ENCODE measurements at places on chromosomes 13 and 19.
A peak's percentile ranks its signal among the peaks of the same experiment; 100 is the strongest.

DNA sequence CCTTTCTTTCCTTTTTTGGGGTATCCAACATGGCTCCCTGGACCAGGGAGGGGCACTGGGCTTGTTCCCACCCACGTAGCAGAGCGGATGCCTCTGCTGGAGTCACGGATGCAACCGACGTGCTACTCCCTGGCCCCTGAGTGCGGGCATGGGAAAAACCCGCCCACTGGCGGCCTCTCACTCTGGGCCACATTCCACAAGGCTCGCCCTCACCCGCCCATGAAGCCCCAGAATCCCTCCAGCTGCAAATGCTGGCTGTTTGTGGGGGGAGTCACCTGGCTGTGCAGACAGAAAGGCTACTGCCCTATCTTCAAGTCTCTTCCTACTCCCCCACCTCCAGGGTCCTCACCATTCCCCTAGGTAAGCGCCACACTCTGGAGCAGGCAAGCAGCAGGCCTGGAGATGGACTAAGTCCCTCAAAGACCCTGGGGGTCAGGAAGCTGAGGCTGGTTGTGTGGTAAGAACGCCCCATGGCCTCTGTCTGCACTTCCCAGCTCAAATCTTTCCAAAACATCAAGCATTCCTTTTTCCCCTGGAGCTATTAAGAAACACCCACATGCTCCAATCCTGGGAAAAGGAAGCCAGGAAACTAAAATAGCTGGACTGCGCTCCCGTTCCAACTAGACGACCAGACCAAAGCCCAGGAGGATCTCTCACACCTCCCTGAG is 17.9 kb upstream of the EPHX3 start:
- no peak for DNase-seq

DNA sequence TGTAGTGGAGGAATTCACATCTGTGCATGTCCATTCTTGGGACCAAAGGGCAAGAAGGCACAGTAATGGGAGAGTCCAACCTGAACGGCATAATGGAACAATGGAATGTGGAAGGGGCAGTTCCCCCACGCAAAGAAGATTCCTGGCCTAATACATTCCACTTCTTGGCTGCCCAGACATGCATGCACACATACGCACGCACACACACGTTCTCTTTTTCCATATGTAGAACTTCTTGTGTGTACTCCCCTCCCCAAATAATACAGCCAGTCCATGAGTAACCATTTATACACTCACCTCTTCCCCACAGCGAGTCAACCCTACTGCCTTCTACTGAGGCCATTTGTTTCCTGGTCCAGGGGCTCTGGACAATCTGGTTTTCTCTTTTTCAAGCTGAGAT is 6.0 kb upstream of the STK24 start:
- no peak for DNase-seq

DNA sequence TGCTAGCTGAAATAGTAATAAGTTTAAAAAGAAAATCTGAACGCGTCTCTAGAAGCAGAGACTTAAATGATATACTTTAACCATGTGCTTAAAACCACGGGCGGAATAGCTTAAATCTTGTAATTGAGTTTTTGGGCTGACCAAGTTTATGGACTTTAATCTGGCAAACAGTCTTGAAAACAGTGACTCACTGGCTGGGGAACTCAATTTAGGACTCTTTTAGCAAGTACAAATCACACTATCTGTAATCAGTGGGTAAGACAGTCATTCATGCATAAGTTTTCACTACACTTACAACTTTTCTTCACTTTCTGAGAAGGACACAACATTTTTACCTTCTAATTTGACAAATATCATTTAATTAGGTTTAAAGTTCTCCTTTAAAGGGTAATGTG is 26.8 kb downstream of the ZNF627 start:
- no peak for DNase-seq

GRCh38 chr13:45538382-45538781 is 73.6 kb downstream of the COG3 start:
- DNase-seq: no peak

DNA sequence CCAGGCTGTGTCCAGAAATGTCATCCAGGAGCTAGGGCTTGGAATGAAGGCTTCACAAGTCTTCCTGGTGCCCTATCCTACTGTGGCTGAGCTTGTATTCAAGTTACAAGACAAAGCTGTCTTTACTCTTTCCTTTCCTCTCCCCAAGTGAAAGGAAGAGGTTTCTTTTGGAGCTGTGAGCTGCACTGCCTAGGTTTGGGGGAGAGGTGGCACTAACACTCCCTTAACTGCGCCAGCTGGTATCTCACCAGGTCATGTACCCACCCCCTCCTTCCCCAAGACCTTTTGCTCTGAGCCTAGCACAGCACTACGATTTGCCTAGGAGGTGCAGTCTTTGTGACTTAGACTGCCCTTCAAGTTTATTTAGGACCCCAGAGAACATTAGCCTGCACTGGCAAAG is 2053.6 kb upstream of the PRR20A start:
- no peak for DNase-seq

GRCh38 chr13:109361562-109362289 is 424.7 kb downstream of the IRS2 start:
- no peak for DNase-seq

DNA sequence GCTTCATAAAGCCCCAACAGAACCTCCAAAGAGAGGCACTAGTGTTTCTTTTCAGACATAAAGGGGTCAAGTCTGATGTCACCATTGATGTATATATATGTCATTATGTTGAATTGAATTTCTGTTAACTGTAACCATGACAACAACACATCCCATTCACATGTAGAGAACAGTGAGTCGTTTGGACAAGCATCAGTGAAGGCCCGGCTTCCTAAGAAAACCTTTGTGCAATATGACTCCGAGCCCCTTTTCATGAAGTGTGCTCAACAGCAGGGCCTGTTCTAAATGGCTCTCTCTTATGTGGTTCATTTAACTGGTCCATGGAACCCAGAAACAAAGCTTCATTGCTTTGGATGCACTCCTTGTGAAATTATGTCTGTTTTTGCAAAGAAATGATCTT is 67.2 kb upstream of the UBL3 start:
- no peak for DNase-seq

DNA sequence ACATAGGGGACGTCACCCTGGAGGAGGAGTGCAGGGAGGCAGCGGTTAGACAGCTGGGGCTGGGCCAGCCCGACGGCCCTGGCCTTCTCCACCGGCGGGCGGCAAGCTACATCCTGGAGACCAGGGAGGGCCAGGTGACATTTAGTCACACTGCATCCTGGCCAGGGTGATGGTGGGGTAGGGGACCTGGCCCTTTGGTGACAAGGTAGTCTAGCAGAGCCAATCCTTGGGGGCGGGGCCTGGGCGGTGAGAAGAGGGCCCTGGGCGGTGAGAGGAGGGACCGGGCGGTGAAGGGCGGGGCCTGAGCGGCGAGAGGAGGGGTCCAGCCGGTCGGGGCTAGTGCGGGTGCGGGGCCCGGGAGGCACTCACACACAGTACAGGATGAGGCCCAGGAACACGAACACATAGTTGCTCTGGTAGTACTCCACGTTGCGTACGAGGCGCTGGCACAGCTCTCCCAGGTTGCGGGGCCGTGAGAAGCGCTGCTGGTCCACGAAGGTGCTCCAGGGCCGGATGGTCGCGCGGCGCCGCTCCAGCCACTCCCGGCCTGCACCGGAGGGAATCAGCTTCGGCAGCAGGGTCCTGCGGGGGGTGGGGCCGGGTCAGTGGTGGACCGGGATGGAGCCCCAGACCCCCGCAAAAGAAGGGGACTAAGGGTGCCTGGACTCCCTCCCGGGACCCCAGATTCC is 610 bp downstream of the RABAC1 start:
- peak; percentile 80 for DNase-seq

DNA sequence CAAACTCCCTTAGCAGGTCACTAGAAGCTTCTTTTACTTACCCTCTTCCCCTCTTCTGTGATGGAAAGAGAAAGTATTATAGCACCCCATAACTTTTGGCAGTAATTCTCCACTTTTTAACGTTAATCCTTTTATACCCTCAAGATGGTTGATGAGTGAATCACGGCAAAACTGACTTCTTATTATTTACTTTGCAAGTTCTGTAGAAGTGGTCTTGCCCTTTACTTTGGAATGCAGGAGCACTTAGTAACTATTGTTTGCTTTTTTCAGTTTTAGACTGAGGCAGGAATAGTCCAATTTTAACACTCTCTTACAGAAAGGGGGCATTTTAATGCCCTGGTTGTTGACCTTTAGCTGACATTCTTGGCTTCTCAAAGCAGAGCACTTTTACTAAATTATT is 260.1 kb downstream of the LMO7 start:
- no peak for DNase-seq

DNA sequence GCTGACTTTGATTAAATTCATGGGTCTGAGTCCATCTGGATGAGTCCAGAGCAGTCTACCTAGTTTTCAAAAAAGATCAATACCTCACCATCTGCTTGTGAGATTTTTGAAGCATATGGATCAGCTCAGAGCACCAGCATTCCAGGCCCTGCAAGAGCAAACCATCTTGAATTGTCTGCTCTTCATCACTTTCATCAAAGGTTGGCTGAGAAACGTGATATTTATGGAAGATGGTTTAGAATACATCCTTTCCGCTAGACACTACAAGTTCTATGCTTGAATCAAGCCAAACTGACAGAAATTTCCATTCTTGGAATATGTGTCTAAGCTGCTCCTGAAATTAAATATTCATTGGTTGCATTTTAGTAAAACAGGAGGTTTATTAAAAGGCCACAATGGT is 190.3 kb downstream of the KCNRG start:
- DNase-seq: no peak

GRCh38 chr13:44474122-44474910 is 100.7 kb downstream of the SERP2 start:
- DNase-seq: no peak

DNA sequence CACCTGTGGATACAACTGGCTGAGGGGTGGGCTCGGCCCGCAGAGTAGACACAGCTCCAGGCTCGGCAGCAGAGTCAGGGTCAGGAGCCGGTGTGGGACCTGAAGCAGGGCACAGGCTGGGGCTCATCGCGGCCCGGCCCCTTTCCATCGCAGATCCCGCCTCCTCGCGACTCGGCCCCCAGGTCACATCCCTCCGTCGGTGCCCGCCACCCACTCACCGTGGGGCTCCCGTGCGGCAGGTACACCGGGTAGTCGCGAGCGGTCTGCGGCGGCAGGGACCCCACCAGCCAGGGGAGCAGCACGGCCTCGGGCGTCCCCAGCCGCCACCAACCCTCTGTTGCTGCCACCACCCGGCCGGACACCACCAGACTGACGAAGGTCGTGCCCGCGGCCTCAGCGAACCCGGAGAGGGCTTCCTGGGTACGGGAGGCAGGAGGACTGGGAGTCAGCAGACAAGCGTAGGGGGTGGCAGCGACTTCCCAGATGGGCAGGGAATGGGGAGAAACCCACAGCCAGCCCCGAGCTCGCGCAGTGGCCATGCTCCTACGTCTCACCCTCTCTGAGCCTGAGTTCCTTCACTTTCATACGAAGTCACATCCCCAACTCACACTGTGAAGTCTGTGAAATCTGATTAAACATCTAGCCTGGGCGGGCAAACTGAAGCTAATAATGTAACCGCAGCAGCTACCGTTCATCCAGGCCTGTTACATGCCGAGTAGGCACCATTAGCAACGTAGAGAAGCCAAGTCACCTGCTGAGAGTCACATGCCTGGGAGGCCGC is 3.7 kb downstream of the FUZ start:
- DNase-seq: no peak

DNA sequence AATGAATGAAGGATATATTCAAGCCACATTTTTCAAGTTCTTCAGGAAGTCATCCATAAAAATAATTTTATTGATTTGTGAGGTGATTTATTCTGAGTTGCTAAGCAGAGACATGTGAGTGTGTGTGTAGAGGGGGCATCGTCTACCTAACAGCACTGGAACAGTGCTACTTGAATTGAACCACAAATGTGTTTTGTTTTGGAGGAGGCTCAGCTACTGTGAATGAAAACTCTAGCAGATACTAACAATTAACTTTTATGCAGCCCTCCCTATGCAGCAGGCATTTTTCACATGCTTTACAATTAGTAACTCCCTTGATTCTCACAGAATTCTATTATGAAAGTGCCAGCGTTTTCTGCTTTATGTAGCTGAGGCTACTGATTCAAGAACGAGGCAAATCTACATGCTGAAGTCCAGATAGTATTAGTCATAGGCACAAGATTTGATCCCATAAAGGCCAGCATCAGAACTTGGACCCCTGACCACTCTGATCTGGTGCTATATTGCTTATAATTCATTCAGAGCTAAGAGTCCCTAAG is 103.7 kb downstream of the MYO16 start:
- no peak for DNase-seq

DNA sequence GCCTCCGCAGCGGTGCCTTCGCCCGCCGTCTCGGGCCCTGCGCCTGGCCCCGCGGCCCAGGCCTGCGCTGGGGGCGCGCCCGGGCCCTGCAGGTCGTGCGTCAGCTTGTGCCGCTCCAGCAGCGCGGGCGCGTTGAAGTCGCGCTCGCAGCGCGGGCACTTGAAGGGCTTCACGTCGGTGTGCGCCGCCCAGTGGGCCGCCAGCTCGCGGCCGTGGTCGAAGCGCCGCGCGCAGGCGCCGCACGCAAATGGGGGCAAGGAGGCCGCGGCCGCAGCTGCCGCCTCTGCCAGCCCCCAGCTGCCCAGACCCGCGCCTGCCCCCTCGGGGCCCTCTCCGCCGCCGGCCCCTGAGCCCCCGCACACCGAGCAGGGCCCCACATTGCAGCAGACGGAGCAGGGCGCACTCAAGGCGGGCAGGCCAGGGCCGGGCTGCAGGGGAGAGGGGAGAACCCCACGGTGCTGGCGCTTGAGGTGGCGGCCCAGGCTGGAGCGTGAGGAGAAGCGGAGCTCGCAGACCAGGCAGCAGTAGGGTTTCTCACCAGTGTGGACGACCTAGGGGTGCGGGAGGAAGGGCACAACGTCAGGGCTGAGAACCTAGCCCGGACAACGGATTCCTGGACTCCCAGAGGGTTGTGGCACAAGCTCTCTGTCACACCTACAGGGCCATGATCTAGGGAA is 6.1 kb downstream of the FIZ1 start:
- DNase-seq: no peak

DNA sequence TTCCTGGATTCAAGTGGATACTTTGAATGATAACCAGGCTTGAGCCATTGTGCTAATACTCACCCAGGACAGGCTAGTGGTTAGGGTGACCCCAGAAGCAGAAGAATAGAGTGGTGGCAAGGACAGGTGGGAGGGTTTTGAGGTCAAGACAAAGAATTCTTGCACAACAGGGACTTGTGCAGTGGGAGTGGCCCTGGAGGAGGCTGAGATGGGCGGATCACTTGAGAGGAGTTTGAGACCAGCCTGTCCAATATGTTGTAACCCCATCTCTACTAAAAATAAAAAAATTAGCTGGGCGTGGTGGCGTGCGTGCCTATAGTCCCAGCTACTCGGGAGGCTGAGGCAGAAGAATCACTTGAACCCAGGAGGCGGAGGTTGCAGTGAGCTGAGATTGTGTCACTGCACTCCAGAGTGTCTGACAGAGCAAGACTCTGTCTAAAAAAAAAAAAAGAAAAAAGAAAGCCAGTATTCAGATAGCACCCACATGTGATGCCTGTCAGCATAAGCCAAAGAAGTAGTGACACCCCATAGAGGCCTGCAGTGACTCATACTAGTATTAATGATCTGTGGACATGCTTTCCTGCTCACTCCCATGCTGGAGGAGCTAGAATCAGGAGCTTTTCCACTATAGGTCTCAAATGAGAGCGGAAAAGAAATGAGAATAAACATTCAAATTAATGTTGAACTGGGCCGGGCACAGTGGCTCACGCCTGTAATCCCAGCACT is 78.7 kb downstream of the RNF17 start:
- DNase-seq: no peak

- DNase-seq: no peak
Measured at GRCh38 chr19:4016903-4017638, 9.5 kb downstream of the PIAS4 start.
